Ecto neural progenitor cell (in vitro differentiated cells): ENCODE measurements at places on chromosomes 1 and 21.

- peak; percentile 98 for DNase-seq
Measured at GRCh38 chr1:15835741-15836510, 11.6 kb upstream of the SPEN start.

- no peak for DNase-seq
Measured at GRCh38 chr1:233459470-233459945, 132.0 kb downstream of the MAP3K21 start.

GRCh38 chr1:172220376-172220775 is 200.1 kb upstream of the C1orf105 start:
- DNase-seq, result no peak

DNA sequence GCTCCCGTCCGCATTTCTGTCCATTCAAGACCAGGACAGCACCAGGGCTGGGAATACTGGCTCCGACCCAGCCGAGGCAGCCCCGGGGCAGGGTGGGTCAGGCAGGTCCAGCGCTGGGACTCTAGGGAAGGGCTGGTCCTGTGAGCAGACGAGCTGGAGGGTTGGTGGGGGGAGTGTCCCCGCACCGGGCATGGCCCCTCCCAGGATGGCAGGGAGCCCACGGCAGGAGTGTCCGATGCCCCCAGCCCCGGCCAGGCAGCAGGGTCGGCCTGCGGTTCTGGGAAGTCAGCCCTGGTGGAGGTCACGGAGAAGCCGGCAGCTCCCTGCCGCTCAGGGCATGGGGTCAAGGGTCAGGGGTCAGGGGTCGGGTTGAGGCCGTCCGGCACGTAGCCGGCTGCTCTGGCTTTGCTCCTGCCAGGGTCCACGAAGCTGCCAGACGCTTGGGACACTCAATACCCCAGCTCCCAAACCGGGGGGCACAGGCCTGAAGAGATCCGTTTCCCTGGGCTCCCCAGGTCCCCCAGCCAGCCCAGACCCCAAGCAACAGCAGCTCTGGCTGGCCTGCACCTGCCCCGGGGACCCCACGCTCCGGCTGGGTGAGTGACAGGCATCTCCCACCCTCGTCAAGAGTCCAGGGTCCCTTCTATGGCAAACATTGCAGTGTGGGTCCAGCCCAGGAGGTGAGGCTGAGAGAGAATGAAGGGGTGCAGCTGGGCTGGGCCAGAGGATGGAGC is 6.7 kb downstream of the C1QTNF12 start:
- DNase-seq, result no peak

- DNase-seq, result peak; percentile 39
Measured at GRCh38 chr1:205571747-205572146, 60.1 kb downstream of the ELK4 start.

- no peak for DNase-seq
Measured at GRCh38 chr1:202837746-202838262, 27.1 kb downstream of the PCAT6 start.

DNA sequence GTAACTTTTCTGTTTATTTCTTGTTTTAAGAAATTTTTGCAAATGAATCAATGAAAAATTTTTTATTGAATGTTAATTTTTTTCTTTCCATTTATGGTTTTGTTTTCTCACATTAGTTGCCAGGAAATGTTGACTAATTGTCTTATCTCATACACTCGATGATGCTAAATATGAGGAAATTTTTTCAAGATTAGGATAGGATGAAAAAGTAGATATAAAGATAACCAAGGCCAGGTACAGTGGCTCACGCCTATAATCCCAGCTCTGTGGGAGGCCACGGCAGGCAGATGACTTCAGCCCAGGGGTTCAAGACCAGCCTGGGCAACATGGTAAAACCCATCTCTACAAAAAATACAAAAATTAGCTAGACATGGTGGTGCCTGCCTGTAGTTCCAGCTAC is 12.6 kb downstream of the LAX1 start:
- DNase-seq, result no peak

GRCh38 chr1:151147132-151147503 is 687 bp upstream of the SEMA6C start:
- DNase-seq, result no peak

DNA sequence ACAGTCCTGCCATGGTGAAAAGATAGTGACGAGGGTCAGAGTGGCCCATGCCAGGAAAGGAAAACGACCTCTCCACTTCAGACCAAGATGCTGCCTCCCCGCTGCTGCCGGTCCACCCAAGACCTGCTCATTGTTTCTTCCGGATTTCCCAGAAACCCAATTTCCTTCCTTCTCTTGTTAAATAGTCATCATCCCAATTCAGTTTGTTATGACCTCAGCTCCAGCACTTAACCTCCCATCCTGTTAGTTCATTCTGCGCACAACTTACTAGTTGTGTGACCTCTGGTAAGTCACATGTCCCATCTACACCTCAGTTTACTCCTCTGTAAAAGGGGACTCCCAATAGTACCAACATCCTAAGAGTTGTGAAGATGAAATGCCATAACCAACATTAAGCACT is 29.9 kb upstream of the PPP1R15B start:
- DNase-seq, result no peak

GRCh38 chr1:8154621-8155052 is 128.5 kb upstream of the ERRFI1 start:
- peak; percentile 53 for DNase-seq

GRCh38 chr1:66396212-66396890 is 137.6 kb upstream of the SGIP1 start:
- no peak for DNase-seq

DNA sequence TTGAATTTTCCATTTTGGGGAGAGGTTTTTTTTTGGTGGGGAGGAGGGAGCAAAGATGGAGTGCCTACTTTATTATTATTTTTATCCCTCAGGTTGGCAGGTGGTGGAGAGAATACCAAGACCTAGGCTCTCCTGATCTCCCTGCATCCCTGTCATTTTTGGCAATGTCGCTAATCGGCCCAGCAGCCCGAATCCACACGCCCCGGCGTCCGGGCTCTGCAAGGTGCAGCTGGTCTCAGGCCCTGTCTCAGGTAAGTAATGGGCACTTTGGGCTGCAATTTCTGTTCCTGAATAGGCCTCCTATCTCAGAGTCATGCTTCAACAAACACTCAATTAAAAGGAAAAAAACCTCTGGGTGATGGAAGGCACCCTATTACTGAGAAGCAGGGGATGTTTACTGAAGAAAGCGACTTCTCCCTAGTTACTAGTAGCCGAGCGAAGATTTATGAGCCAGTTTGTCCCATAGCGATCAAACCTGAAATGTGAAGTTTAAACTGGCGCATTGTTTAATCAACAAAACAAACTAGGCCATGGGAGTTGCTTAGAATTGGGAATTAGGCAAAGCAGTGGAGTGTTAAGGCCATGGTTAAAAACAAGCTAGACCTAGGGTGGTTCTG is 137.8 kb downstream of the RWDD3 start:
- DNase-seq, result no peak

- no peak for DNase-seq
Measured at GRCh38 chr1:182917378-182917777, 35.6 kb downstream of the SHCBP1L start.

GRCh38 chr1:67441183-67441582 is 11.0 kb upstream of the SERBP1 start:
- DNase-seq, result no peak

DNA sequence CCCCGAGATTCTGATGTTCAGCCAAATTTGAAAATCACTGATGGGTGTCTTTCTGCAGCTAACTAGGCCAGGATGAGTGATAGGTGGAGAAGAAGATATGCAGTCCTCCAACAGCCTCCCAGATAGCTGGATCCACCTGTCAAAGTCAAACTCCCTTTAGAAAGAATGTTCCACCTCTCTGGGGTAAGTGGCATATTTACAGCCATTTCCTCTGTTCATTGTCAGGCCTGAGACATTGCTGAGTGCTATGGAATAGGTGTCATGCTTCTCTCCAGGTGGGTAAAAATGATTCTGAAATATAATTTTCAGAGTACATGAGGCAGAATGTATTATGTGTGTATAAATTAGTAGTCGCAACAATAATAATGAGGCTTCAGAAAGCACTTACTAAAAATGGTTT is 316.8 kb downstream of the TTLL7 start:
- DNase-seq, result no peak
